T-helper 2 cell treated with Interferon-gamma antibody and Interleukin-4, amounts not matched to agents 5 μg/mL and 100 μg/mL, for 36 hours (primary cell): ENCODE measurements at places on chromosomes 13 and 19.

GRCh38 chr19:46803555-46803954 is 15.2 kb upstream of the SLC1A5 start:
- no peak overlapping the region for H3K27ac ChIP-seq
- no peak for DNase-seq
- H3K4me3 ChIP-seq, result no peak overlapping the region

DNA sequence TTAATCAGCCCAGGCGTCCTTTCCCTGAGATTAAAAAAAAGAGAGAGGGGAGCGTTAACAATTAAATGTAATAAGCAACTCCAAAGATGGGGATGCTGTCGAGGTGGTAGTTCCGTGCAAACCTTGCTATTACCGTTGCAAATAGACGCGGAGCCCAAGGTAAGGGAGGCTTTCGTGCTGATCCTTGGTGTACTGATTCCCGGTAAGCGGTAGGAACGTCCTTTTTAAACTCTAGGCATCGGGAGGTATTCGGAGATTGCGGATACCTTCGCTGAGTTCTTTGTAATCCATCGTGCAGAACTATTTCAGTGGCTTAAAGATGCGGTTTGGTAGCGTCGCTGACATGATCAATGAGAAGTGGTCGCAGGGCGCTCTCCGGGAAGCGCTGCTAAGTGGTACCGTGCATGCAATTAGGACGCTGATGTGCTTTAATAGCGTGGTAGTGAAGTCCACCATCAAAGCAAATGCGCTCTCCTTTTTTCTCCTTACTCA is 3.1 kb downstream of the SLITRK5 start:
- no peak overlapping the region for H3K4me3 ChIP-seq
- H3K27ac ChIP-seq, result no peak overlapping the region
- DNase-seq, result no peak
- H3K36me3 ChIP-seq, result no peaks in the 10 kb centered on the region

DNA sequence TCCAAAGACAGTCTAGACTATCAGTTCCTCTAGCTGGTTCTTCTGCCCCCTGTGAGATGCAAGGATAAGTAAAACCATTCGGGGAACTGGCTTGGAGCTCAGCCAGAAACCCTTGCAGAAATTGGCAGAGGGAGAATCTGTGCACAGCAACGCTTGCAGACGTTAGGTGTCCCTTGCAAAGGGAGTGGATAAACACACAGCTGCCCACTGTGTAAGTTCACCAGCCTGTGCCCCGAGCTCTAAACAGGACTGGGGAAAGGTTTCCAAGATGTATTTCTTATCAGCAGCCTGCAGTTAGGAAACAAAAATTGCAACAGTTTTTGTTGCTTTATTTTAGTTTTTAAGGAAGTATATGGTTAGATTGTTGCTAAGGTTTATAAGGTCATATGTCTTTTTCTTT is 19.0 kb upstream of the ADGRE1 start:
- H3K27ac ChIP-seq, result no peak overlapping the region
- H3K27me3 ChIP-seq, result no peaks in the 10 kb centered on the region

DNA sequence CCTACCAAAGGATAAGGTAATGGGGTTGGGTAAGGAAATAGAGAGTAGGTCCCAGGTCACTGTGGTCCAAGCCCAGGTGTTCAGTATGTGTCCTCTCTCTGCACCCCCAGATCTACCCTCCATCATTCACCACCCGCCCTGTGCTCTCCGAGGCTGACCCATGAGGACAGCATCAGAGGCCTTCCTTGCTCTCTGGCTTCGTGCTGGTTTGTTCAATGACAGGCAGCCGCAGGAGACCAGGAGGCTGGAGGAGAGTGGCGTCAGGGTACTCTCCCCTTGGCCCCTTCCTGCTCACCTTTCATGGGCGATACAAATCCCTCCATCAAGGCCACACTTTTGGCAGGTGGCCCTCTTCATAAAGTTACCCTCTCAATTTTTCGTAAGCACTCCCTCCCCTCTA is 1.7 kb downstream of the TUBA3C start:
- no peak overlapping the region for H3K27ac ChIP-seq
- H3K27me3 ChIP-seq, result no peaks in the 10 kb centered on the region
- no peak overlapping the region for H3K4me3 ChIP-seq
- H3K4me1 ChIP-seq, result no peaks in the 10 kb centered on the region
- no peak for DNase-seq
- H3K36me3 ChIP-seq, result no peaks in the 10 kb centered on the region

- no peaks in the 10 kb centered on the region for H3K36me3 ChIP-seq
- H3K27me3 ChIP-seq, result no peaks in the 10 kb centered on the region
- H3K4me3 ChIP-seq, result peak overlapping the region; percentile 65
- no peak for DNase-seq
These were observed 6.3 kb upstream of the ZSWIM4 start for GRCh38 chr19:13788991-13789390.

DNA sequence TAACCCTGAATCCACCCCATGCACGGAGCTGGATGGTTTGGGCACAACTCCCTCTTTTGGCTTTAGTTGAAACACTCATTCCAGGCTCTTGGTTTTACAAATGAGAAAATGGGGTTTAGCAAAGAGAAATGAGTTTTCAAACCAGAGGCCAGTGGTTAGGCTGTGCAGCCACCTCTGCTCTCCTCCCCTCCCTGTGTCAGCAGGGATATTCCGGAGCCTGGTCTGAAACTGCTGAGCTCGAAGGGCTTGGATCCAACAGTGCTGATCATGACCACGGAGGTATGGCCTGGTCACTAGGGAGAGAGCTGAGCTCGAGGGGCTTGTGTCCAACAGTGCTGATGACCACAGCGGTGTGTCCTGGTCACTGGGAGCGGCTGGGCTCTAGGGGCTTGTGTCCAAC is 41.5 kb downstream of the ZNF787 start:
- H3K36me3 ChIP-seq, result no peaks in the 10 kb centered on the region
- no peak for DNase-seq
- no peak overlapping the region for H3K27ac ChIP-seq
- peaks cover 10% of the 10 kb centered on the region for H3K27me3 ChIP-seq
- no peak overlapping the region for H3K4me3 ChIP-seq

DNA sequence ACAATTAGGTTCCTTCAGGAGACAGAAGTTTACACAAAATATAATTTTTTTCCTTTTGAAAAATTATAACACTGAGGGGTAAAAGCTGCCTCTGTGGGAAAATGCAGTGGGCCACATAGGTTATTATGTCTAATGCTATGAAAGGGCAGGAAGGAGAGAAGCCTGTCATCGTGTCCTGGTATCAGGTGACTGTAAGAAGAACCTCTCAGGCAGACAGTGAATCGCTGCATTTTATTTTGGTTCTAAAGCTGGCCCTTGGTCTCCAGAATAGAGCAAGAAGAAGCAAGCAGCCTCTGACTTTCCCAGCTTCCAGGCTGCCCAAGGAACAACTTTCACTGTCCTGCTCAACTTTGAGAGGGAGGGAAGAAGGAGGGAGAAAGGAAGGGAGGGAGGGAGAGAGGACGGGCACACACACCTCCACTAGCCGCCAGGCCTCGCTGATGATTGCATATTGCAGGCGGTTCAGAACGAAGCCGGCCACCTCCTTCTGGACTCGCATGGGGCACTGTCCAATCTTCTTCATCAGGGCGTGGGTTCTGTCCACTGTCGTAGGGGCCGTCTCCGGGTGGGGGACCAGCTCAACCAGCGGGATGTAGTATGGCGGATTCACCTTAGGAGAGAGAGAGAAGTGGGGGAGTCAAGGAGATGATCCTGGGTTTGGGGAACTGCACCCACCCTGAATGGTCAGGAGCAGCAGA is 93.8 kb downstream of the CRYL1 start:
- DNase-seq, result no peak
- no peaks in the 10 kb centered on the region for H3K4me1 ChIP-seq
- H3K27me3 ChIP-seq, result no peaks in the 10 kb centered on the region
- H3K27ac ChIP-seq, result no peak overlapping the region
- peaks cover 1% of the 10 kb centered on the region for H3K36me3 ChIP-seq
- H3K4me3 ChIP-seq, result no peak overlapping the region

DNA sequence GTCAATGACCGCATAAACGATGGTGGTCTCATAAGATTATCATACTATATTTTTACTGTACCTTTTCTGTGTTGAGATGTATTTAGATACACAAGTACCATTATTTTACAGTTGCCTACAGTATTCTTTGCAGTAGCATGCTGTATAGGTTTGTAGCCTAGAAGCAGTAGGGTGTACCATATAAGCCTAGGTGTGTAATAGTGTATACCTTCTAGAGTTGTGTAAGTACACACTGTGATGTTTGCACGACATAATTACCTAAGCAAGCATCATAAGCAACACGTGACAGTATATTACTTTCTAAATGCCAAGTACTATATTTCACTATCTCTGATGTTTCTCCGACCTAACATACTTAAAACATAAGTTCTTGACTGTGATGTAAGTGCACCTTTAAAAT is 2.7 kb downstream of the LPAR6 start:
- peak overlapping the region; percentile 92 for H3K4me3 ChIP-seq
- H3K27me3 ChIP-seq, result no peaks in the 10 kb centered on the region
- H3K4me1 ChIP-seq, result peaks cover 53% of the 10 kb centered on the region
- H3K36me3 ChIP-seq, result peaks cover 50% of the 10 kb centered on the region

DNA sequence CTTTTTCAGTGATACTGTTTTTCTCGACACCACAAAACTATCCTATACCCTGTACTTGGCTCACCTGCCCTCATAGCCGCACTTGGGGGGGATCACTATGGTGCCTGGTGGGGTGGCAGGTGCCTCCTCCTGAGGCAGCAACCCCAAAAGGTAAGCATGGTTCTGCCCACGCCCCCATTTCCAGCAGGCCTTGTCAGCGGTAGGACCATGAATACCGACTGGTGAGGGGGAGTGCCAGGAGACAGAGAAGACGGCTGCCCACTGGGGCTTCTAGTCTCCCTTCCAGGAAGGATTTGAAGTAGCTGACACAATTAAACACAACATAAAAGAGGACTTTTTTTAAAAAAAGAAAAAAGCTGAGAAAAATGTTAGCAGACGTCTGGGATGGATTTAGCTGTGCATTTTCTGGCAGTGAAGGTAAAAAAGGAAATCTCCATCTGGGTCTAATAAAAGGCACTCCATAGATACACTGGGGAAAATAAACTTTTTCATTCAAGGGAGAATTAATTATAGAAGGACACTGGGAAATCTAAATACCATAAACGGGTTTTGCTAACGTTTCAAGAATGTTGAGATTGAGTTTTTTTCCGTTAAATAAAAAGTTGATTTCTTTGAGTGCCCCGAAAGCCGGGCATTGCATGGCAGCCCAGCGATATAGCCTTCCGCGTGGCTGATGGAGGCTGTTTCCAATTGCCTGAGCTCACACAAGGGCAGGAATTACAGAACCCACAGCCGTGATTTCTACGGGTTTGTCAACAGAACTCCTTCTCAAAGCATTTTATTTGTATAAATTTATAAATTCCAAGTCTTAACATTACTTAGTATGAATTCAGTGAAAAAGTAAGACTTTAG is 45.1 kb downstream of the ATP11A start:
- no peaks in the 10 kb centered on the region for H3K27me3 ChIP-seq
- H3K4me1 ChIP-seq, result no peaks in the 10 kb centered on the region
- DNase-seq, result no peak
- H3K27ac ChIP-seq, result no peak overlapping the region
- no peak overlapping the region for H3K4me3 ChIP-seq
- H3K36me3 ChIP-seq, result no peaks in the 10 kb centered on the region

DNA sequence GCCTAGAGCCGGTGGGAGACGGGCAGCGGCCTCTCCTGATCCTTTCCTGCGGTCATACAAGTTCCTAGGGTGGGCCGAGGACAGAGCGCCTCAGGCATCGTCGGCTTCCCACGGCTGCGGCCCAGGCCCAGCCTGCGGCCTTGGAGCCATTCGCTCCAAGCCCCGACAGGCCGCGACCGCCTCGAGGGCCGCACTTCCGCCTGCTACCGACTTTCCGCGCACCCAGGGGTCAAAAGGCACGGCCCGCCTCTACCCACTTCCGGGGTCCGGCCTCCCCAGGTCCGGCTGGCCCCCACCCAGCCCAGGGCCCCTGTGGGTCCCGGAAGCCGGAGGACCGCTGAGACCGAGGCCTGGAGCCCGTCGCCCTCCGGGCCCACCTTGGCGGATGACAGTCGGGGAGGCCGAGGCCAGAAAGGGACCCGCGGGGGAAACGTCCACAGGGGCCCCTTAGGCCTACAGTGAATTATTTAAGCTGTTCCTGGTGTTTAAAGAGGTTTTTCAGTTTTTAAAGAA is 16.2 kb downstream of the ZIC2 start:
- no peak for DNase-seq
- peaks cover 73% of the 10 kb centered on the region for H3K27me3 ChIP-seq
- H3K36me3 ChIP-seq, result no peaks in the 10 kb centered on the region

GRCh38 chr19:29694161-29694560 is 20.9 kb downstream of the C19orf12 start:
- peaks cover 12% of the 10 kb centered on the region for H3K36me3 ChIP-seq
- no peak overlapping the region for H3K4me3 ChIP-seq
- no peak for DNase-seq

DNA sequence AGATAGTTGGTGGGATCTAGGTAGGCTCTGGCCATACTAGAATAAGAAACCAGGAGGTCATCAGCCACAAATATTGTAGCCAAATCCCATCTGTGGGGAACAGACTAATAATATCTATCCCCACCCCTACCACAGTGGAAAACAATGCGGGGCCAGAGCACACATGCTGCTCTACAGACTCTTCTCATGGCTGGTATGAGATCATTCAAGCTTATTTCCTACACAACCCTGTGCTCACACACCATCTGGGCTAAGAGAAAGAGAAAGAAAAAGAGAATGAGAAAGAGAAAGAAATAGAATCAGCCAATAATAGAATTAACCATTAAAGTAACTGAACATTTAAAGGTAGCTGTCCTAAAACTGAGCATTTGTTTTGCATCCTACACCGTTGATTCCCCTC is 1268.4 kb upstream of the SPRY2 start:
- H3K4me3 ChIP-seq, result no peak overlapping the region
- no peak overlapping the region for H3K27ac ChIP-seq
- no peak for DNase-seq
- H3K36me3 ChIP-seq, result no peaks in the 10 kb centered on the region

DNA sequence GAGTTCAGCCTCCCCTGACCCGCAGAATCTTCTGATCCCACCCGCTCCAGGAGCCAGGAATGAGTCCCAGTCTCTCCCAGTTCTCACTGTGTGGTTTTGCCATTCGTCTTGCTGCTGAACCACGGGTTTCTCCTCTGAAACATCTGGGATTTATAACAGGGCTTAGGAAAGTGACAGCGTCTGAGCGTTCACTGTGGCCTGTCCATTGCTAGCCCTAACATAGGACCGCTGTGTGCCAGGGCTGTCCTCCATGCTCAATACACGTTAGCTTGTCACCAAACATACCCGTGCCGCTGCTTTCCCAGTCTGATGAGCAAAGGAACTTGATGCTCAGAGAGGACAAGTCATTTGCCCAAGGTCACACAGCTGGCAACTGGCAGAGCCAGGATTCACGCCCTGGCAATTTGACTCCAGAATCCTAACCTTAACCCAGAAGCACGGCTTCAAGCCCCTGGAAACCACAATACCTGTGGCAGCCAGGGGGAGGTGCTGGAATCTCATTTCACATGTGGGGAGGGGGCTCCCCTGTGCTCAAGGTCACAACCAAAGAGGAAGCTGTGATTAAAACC is 1.1 kb upstream of the APOE start:
- no peak for DNase-seq
- H3K4me1 ChIP-seq, result peaks cover 7% of the 10 kb centered on the region
- peaks cover 15% of the 10 kb centered on the region for H3K36me3 ChIP-seq
- H3K27ac ChIP-seq, result no peak overlapping the region

GRCh38 chr13:44780591-44781280 is 204.6 kb upstream of the TSC22D1 start:
- H3K27me3 ChIP-seq, result peaks cover 2% of the 10 kb centered on the region
- H3K27ac ChIP-seq, result no peak overlapping the region
- DNase-seq, result no peak
- no peak overlapping the region for H3K4me3 ChIP-seq
- no peaks in the 10 kb centered on the region for H3K4me1 ChIP-seq

- peak overlapping the region; percentile 92 for H3K4me3 ChIP-seq
- peak overlapping the region; percentile 98 for H3K27ac ChIP-seq
- peaks cover 2% of the 10 kb centered on the region for H3K36me3 ChIP-seq
- H3K27me3 ChIP-seq, result no peaks in the 10 kb centered on the region
- no peak for DNase-seq
- peaks cover 41% of the 10 kb centered on the region for H3K4me1 ChIP-seq
These were observed 6.1 kb downstream of the NAPSA start for GRCh38 chr19:50359328-50359818.
